Thyroid gland (tissue), 4 donors: ENCODE measurements at places on chromosomes 16 and 17. TPM values are rescaled to one million over a fixed set of nuclear protein-coding genes. Genes with fewer than 3 reads are reported as not detected.

The SGSH gene
- total RNA-seq, result 48.5 TPM

The PSMB10 gene
- 39.7 TPM for total RNA-seq

The ITGB4 gene
- total RNA-seq, result 19.8 TPM

The HOXB9 gene
- not detected for total RNA-seq

The OMG gene
- not detected for total RNA-seq

The SHISA9 gene
- 0.34 TPM for total RNA-seq

The JPT1 gene
- 19.5 TPM for total RNA-seq

The SPIRE2 gene
- 10.9 TPM for total RNA-seq

The C16orf74 gene
- total RNA-seq, result 6.3 TPM

- H3K36me3 ChIP-seq, result no peaks in the 10 kb centered on the region
- no peak overlapping the region for H3K4me3 ChIP-seq
- DNase-seq, result no peak
- H3K27me3 ChIP-seq, result no peaks in the 10 kb centered on the region
- no peaks in the 10 kb centered on the region for H3K4me1 ChIP-seq
Observed at GRCh38 chr17:79374807-79375206, 236.0 kb downstream of the RBFOX3 start.

GRCh38 chr16:66662445-66663194 lies 33.9 kb downstream of the CMTM4 start:
- peaks cover 50% of the 10 kb centered on the region for H3K4me1 ChIP-seq
- peak overlapping the region; percentile 85 for H3K27ac ChIP-seq
- no peaks in the 10 kb centered on the region for H3K27me3 ChIP-seq
- H3K36me3 ChIP-seq, result no peaks in the 10 kb centered on the region
- H3K4me3 ChIP-seq, result no peak overlapping the region

DNA sequence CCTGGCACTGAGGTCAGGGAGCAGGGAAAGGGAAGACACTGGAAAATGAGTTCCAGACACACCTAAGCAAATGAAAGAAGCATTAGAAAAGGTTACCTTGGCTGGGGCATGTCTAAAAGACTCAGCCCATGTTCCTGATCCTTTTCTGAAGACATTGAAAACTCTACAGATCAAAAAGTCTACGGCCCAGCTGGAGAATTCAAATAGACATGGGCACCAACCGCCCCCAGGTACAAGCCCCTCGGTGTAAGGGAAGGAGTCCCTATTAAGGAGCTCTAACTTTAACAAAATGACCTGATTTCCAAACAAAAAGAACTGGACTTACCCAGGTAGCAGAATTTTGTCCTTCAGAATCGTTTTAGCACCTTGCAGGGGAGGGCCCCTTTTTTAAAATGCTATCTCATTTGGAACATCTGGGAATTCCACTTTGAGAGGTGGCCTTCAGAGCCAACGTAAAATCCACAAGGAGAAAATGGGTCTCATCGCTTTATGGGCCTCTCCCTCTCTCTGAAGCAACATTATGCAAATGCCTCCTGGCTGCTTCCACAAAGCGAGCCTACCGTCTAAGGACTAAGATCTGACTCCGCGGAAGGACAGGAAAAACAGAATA lies 43.6 kb upstream of the RBFOX3 start:
- no peaks in the 10 kb centered on the region for H3K27me3 ChIP-seq
- H3K4me3 ChIP-seq, result no peak overlapping the region
- DNase-seq, result no peak
- no peaks in the 10 kb centered on the region for H3K4me1 ChIP-seq
- H3K36me3 ChIP-seq, result no peaks in the 10 kb centered on the region

DNA sequence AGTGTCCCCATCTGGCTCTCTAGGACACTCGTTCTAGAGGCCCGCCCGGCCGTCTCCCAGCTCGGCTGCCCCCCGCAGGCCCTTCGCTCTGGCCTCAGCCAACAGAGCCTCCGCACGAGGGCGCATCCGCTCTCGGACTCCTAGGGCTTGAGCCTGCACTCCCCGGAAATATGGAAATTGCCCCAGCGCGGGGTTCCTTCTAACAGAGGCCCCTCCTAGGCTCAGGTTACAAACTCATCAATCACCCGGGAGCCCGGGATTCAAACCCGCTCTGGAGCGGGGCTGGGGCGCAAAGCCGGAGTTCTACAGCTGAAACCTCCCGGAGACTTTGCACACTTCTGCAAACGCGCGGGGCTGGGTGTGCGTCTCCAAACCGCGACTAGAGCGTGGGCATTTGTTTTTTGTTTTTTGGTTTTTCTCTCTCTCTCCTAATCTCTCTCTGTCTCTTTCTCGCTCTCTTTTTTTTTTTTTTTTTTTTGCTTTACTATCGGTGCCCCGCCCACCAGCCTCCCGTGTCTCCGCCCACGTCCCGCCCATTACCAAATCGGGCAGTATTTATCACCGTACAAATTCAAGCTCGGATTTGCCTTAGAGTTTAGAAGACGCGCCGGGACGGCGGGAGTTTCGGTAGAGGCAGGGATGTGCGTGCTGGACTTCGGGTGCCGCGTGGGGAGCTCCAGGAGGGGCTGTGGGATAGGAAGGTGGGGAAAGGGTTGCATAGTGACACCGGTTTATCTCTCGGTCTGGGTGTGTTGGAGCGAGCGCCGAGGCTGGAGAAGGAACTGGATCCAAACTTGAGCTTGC lies 2.4 kb upstream of the FOXL1 start:
- no peak overlapping the region for H3K4me3 ChIP-seq
- DNase-seq, result peak; percentile 27
- H3K27me3 ChIP-seq, result peaks cover 8% of the 10 kb centered on the region

DNA sequence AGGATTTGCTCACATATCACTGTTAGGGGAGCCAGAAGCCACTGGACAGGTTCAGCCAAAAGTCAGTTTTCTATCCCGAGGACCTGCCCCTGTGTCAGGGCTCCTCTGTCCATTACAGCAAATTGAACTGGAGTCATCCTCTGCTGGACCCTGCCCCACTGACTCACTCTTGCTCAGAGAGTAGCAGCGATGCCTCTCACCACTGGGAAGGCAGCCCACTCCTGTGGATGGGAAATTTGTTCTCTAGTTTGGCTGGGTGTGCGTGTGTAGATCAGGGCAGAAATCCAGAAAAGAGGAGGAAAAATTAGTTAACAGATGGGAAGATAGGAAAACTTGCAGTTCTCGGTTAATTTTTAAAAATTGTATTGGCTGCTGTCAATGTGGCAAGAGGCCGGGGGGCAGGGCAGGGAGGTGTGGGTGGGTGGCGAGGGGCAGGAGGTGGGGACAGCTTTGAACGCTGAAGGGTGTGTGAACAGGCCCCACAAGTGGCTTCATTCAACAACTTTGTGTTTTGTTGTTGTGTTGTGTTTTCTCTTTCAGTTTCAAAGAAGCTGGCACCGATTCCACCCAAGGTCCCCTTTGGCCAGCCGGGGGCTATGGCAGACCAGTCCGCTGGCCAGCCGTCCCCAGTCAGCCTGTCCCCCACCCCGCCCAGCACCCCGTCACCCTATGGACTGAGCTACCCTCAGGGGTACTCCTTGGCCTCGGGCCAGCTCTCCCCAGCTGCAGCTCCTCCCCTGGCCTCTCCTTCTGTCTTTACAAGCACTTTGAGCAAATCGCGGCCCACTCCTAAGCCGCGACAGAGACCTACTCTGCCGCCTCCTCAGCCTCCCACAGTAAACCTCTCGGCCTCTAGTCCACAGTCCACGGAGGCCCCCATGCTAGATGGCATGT lies 33.6 kb downstream of the ELAC2 start:
- no peaks in the 10 kb centered on the region for H3K27me3 ChIP-seq
- no peaks in the 10 kb centered on the region for H3K36me3 ChIP-seq
- peak overlapping the region; percentile 55 for H3K27ac ChIP-seq

GRCh38 chr16:89022051-89022836 lies 45.2 kb upstream of the CBFA2T3 start:
- no peak overlapping the region for H3K27ac ChIP-seq
- no peaks in the 10 kb centered on the region for H3K4me1 ChIP-seq
- no peaks in the 10 kb centered on the region for H3K36me3 ChIP-seq
- no peak overlapping the region for H3K4me3 ChIP-seq
- no peak for DNase-seq

DNA sequence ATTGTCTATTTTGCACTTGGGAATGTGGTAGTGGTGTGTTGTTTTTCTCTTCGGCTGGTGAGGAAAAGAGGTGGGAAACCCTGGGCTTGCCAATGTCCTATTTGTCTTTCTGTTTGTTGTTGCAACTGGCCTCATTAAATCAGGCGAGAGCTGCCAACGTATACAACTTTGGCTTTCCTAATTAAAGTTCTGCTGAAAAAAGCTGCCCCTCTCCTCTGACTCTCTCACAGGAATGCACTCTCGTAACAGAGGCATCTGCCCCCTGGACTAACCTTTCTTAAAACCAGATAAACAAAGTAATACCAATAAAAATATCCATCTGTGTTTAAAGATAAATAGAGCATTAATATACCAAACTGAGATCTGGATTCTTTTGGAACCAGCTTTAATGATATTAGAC lies 7.8 kb downstream of the CDRT15 start:
- H3K27ac ChIP-seq, result no peak overlapping the region
- DNase-seq, result no peak
- no peaks in the 10 kb centered on the region for H3K4me1 ChIP-seq
- no peaks in the 10 kb centered on the region for H3K27me3 ChIP-seq
- H3K4me3 ChIP-seq, result no peak overlapping the region

DNA sequence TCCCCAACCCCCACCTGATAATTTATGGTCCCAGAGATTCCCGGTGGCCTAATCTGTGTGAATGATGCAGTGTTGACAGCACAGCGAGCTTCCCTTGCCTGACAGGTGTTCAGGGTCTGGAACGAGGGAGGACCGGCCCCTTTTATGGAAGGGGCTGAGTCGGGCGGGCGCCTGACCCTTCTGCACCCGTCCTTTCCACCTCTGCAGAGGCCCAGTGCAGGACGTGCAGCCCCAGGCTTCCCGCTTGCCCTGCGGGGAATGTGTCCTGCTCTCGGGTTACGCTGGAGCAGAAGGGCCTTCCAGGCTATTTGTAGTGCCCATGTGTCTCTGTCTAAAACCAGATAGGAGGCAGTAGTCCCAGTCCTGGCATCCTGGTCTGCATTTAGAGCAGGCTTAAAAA lies 16.2 kb downstream of the SMTNL2 start:
- no peaks in the 10 kb centered on the region for H3K36me3 ChIP-seq
- H3K27ac ChIP-seq, result no peak overlapping the region
- H3K27me3 ChIP-seq, result no peaks in the 10 kb centered on the region
- no peak overlapping the region for H3K4me3 ChIP-seq
- DNase-seq, result no peak

- no peaks in the 10 kb centered on the region for H3K27me3 ChIP-seq
- H3K27ac ChIP-seq, result no peak overlapping the region
- DNase-seq, result no peak
- no peaks in the 10 kb centered on the region for H3K36me3 ChIP-seq
Observed at GRCh38 chr17:76437467-76438402, 15.2 kb downstream of the UBE2O start.

DNA sequence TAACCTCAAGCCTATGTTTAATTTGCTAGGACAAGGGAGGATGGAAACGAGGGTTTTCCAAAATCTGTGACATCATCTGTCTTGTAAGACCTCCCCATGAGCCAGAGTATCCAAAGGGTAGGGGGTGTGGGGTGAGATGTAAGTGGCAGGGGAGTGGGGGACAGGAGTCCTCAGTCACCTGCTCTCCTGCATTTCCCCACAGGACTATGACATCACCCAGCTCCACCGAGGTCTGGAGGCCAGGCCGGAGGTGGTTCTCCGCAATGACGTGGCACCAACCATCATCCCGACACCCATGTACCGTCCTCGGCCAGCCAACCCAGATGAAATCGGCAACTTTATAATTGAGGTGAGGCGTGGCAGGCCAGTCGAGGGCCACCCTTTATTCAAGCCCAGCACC lies 41.5 kb upstream of the CDH1 start:
- H3K4me3 ChIP-seq, result no peak overlapping the region
- H3K27ac ChIP-seq, result no peak overlapping the region
- no peaks in the 10 kb centered on the region for H3K4me1 ChIP-seq
- H3K27me3 ChIP-seq, result no peaks in the 10 kb centered on the region

DNA sequence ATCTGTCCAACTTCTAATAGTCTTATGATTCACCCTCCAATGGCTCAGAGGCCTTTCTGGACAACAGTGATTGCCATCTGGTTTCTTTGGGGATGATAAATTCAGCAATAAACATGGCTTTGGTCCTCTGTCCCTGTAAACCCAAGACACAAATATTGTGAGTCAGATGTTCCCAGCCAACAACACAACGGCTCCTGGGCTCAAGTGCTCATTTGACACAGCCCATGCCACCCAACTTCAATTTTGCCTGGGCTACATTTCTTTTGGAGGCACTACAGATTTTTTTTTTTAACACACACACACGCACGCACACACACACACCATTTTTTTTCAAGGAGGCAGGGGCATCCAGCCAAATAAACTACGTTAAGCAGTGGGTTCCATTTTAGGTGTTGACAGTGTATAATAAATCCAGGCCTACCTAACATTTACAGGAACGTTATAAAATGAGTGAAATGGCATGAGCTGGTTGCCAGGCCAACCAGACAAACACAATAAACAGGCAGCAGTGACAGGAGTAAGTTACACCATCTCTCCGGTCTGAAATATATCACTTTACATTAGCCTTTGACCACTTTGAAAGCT lies 939.9 kb upstream of the SOX9 start:
- no peak overlapping the region for H3K4me3 ChIP-seq
- DNase-seq, result peak; percentile 22
- peaks cover 14% of the 10 kb centered on the region for H3K4me1 ChIP-seq
- H3K36me3 ChIP-seq, result no peaks in the 10 kb centered on the region

- H3K4me3 ChIP-seq, result no peak overlapping the region
- no peaks in the 10 kb centered on the region for H3K27me3 ChIP-seq
- no peak for DNase-seq
- no peaks in the 10 kb centered on the region for H3K4me1 ChIP-seq
- H3K36me3 ChIP-seq, result no peaks in the 10 kb centered on the region
Observed at GRCh38 chr16:50275428-50276325, 9.3 kb downstream of the ADCY7 start.

GRCh38 chr16:31265329-31266245 lies 5.8 kb downstream of the ITGAM start:
- H3K4me1 ChIP-seq, result no peaks in the 10 kb centered on the region
- H3K36me3 ChIP-seq, result no peaks in the 10 kb centered on the region
- no peak overlapping the region for H3K4me3 ChIP-seq
- DNase-seq, result no peak
- H3K27me3 ChIP-seq, result no peaks in the 10 kb centered on the region

DNA sequence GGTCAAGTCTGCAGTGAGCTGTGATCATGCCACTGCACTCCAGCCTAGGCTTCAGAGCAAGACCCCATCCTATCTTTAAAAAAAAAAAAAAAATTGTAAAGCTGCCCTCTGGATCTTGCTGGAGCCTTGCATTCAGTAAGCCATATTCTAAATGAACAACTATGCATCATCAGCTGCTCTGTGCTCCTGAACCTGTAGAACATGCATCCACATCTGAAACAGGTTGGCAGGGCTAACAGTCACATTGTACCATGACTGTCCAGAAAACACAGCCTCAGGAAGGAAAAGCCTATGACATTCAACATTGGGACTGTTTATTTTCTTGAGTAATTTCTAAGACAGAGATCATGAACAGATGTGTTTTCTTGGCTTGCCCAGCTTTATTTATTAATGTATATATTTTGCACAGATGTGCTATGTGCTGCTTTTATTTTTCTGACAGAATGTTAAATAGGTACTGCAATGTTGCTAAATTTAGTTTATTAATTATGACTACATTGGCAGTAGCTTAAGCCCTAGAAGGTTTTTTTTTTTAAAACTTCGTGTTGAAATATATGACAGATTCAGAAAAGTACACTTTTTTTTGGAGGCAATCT lies 19.8 kb downstream of the ACSF2 start:
- DNase-seq, result no peak
- no peaks in the 10 kb centered on the region for H3K27me3 ChIP-seq
- H3K4me3 ChIP-seq, result no peak overlapping the region
- peaks cover 39% of the 10 kb centered on the region for H3K4me1 ChIP-seq
- H3K27ac ChIP-seq, result no peak overlapping the region
- H3K36me3 ChIP-seq, result no peaks in the 10 kb centered on the region
